AG09319 (cell line): ENCODE measurements at places on chromosomes 13 and 19.
A peak's percentile ranks its signal among the peaks of the same experiment; 100 is the strongest.

GRCh38 chr19:39941615-39942365 lies 7.4 kb upstream of the FCGBP start:
- no peak for DNase-seq

DNA sequence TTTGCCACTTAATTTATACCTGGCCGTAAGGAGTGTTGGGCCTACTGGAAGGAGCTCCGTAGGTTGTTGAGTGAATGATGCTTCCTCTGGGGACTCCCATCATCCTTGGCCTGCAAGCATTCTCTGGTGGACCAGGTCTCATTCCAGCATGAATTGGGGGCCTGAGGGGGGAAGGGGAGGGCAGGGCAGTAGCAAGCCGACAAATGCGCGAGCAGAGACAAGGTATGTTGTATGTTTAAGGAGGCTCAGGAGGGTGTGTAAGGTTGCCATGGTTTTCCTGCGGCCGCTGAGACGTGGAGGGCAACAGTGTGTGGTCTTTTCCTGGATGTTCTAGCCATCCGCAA lies 749 bp downstream of the ZNF264 start:
- no peak for DNase-seq

DNA sequence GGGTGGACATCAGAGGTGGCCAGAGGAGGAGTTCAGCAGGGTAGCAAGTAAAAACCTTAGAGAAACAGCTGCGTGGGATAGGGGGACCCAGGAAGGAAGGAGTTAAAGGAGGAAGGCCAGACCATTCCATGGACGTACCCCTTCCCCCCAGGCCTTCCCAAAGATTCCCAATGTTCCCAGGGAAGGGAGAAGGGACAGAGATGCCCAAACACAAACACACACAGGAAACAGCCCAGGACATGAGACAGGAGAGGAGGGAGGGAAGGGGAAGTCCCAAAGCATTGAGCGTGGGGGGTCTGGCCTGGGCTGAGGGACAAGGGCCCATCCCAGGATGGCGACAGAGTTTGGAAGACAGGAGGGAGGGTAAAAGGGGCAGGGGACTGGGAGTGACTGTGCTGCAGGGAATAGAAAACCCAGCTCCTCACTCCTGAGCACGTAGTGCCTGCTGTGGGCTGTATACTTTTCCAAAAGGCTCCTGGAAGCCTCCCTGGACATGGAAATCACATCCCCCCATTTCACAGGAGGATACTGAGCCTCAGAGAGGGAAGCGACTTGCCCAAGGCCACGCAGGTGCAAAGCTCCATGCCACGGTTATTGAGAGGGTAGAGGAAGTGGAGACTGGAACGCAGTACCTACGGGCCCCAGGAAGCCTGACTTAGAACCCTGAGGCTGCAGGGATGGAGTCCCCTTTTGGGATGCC lies 1.1 kb downstream of the SYDE1 start:
- DNase-seq: no peak

- no peak for DNase-seq
Measured at GRCh38 chr19:4034048-4035017, 26.8 kb downstream of the PIAS4 start.

- no peak for DNase-seq
Measured at GRCh38 chr19:30222992-30223865, 149.0 kb upstream of the ZNF536 start.

GRCh38 chr19:51022526-51022925 lies 3.0 kb upstream of the KLK10 start:
- DNase-seq: no peak

GRCh38 chr19:56507446-56508289 lies at the start of gene ZNF471:
Gene ZNF471 (plus strand): TSS chr19:56507855. CDS start chr19:56511572, 3,717 bp downstream.
- DNase-seq: peak; percentile 96

DNA sequence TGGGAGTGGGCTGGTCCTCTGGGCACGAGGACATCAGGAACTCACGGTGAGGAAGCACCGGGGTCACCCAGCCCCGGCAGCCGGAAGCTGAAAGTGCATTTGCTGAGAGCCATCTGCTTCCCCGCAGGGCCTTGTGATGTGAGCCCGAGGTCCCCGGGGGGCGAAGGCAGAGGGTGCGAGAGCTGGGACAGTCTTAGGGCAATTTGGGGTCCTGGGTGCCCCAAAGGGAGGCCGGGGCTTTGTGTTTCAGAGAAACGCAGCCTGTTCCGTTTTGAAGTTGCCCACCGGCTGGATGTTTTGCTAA lies 4.8 kb downstream of the F2RL3 start:
- no peak for DNase-seq

DNA sequence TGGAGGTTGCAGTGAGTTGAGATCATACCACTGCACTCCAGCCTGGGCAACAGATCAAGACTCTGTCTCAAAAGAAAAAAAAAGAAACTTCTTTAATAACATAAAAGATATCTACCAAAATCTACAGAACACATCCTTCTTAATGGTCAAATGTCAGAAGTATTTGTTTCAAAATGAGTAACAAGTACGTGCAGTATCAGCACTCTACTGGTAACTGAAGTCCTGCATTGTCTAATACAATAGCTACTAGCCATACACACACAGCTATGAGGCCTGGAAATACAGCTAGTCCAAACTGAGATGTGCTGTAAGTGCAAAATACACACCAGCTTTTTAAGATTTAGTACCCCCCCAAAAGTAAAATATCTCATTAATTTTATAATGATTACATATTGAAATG lies 88.1 kb downstream of the TSC22D1 start:
- no peak for DNase-seq
